ENCODE measurements at places on chromosomes 6 and 20.

GRCh38 chr6:25962149-25963127 lies at the start of gene TRIM38:
Gene TRIM38, plus strand, starts transcription at chr6:25962802. Its CDS starts 3,721 bp downstream, at chr6:25966523.
- DNase-seq, result peak; percentile 74

- DNase-seq, result no peak
Measured at GRCh38 chr6:5507131-5507681, 245.9 kb downstream of the FARS2 start.

DNA sequence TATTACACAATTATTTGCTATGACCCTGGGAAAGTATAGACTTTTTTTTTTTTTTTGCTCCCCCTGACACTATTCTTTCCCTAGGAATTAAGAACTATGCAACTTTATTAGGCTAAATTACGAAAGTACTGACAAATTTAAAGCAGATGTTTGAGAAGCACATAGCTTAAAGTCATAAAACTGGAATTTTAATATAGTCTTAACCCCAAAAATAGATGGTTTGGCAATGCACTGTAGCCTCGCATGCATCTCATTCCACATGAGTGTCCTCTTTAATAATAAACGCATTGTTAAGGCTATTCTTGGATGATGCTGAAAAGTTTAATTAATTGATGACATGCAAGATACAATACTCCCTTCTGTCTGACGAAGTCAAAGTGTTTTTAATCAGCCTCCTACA lies 49.3 kb downstream of the TBC1D7 start:
- no peak for DNase-seq

GRCh38 chr20:51311636-51312479 lies 230.7 kb downstream of the NFATC2 start:
- DNase-seq, result no peak

GRCh38 chr6:138105446-138105845 lies 1.8 kb downstream of the PERP start:
- no peak for DNase-seq

DNA sequence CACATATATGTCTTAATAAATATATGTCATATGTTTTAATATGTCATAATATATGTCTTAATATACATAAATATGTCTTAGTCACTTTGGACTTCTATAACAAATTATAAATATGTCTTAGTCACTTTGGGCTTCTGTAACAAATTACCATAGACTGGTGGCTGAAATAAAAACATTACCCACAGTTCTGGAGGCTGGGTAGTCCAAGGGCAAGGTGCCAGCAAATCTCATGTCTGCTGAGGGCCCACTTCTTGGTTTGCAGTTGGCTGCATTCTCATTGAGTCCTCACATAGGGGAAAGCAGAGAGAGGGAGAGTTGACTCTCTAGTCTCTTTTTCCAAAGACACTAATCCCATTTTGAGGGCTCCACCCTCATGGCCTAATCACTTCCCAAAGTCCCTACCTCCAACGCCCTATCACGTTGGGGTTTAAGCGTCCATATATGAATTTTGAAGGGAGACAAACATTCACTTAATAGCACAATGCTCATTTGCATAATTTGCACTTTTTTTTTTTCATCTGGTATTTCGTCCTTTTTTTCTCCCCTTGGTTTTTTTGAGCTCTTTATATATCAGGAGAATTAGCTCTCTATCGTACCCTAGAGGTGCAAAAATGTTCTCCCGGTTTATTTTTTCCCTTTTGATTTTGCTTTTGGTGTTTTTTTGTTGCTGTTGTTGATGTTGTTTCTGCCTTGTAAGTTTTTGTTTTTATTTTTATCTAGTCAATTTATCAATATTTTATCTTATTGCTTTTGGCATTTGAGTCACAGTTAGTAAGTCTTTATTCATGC lies 266.4 kb downstream of the PLCB1 start:
- no peak for DNase-seq

DNA sequence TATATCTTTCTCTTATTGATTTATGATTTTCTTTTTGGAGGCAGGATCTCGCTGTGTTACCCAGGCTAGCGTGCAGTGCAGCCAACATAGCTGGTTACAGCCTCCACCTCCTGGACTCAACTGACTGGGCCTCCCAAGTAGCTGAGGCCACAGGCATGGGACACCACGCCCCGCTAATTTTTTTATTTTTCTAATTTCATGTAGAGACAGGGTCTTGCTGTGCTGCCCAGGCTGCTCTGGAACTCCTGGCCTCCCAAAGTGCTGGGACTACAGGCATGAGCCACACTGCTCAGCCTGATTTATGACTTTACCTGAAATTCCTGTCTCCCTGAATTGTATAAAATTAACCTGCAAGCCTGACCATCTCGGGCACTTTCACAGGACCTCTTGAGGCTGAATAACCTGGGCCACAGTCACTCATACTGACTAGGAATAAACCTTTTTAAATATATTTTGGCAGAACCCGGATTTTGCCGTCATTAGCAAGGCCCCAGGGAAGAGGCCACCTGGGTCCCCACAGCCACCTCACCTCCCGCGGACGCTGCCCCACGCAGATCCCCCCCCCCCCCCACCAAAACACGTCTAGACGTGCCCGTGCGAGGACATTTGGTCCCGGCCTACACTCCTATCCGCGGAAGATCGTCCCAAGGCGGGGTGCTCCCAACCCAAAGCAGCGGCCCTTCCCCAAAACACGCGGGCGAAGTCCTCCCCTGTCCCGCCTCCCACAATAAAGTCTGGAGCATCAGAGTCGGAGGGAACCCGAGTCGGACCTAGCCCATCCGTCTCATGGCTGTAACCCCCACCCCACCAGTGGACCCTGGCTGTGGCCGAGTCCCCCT lies 902 bp downstream of the ZNF337 start:
- no peak for DNase-seq

DNA sequence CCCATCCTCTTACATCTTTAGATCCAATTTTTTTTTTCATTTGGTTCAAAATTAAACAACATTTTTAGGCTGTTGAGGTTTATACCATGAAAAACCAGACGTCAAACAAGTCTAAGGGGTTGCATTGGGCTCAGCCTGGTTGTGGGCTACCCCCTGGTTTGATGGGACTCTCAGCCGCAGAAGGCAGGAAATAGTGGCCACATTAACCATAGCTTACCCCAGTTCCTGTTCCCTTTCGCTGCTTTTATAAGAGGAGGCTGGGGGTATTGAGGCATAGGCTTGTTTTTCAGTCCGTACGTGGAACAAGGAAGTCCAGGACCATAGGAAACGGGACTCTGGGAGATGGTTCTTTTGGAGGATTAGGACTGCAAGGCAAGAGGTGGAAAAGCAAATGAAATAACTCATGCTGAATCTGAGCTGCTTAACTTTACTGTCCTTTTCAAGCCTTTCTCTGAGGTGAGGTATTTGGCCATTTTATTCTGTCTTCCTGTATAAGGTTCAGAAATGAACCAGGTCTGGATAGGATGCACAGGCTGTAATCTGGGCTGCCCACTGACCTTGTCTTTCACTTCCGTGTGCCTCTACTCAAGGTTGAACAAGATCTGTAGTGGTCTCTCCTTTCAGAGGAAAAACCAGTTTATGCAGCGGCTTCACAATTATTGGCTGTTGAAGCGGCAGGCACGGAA lies 7.7 kb downstream of the BRPF3 start:
- no peak for DNase-seq

- peak; percentile 76 for DNase-seq
Measured at GRCh38 chr6:158703837-158704822, 54.3 kb downstream of the SYTL3 start.

DNA sequence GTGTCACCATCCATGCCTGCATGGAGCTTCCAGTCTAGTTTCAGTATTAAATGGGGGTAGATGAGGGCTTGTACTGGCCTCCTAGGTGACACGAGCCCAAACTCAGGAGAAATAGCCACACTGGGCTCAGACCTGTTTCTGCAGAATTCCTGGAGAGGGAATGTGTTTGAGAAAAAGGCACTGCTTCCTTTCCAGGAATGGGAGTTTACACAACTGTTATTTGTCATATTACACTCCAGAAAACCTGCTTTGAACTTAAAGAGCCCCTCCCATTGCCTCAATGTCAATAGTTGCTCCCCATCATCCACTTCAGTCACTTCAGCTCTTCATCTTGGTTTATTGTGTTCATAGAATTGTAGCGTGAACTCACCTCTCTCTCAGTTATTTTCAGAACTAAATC lies 151.5 kb downstream of the CFAP61 start:
- no peak for DNase-seq

GRCh38 chr20:2932498-2932897 lies 59.2 kb downstream of the PTPRA start:
- DNase-seq, result peak; percentile 55

GRCh38 chr6:54282186-54282585 lies 26.1 kb upstream of the TINAG start:
- no peak for DNase-seq

DNA sequence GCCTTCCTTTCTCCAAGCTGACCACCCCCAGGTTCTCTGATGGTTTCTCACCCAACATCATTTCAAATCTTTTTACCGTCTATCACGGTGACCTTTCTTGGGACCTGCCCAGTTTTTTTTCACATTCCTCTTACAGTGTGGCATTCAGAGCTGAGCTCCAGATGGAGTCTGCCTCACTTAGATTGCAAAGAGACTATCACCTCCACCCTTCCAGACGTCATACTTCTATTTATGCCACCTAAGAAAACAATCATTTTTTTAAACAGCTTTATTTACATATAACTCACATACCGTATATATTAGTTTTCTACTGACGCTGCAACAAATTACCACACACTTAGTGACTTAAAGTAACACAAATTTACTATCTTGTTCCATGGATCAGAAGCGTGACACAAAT lies 32.3 kb upstream of the CTNNBL1 start:
- DNase-seq, result no peak

DNA sequence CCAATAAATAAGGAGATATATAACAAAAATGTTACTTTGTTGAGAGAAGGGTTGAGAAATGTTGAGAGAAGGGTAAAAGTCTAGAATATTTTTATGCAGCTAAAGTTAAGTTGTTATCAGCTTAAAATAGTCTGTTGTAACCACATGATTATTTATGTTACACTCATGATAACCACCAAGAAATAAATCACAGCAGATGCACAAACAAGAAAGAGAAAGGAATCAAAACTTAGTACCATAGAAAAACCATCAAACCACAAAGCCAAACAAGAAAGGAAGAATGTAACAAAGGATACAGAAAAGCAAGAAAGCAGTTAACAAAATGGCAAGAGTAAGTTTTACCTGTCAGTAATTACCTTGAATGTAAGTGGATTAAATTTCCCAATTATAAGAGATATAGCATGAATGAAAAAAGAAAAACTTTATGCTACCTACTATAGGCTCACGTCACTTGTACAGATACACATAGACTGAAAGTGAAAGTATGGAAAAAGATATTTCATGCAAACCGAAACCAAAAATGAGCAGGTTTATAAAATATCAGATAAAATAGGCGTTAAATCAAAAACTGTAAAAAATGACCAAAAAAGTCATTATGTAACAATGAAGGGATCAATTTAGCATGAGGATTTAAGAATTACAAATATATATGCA lies 93.6 kb downstream of the STXBP5 start:
- DNase-seq, result no peak

DNA sequence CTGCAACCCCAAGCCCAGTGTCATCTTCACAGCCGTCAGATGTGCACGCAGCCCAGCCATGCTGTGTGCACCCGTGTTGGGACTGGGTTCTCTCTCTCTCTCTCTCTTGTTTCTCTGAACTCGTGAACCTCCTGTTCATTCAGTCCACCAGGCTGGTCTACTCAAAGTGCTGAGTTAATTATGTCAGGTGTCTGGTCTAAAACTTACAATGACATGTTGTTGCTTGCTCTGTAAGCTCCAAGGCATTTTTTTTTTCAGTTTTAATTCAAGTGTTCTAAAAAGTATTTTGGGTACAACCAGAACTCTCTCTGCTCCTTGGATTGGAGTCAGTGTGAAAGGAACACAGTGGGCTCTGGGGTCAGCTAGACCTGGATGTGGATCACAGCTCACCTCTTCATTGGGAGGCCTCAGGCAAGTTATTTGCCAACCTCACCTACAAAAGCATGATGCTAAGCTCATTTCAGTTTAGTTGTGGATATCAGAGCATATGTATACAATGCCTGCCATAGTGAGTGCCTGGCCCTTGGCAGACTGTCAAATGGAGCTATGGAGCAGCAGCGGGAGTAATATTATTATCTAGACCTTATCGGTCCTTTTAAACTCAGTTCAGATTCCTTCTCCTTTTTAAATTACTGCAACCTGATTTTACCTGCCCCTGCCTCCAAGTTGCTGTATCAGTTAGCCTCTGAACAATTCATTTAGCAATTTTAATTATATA lies 59.5 kb downstream of the PLEKHG1 start:
- no peak for DNase-seq

DNA sequence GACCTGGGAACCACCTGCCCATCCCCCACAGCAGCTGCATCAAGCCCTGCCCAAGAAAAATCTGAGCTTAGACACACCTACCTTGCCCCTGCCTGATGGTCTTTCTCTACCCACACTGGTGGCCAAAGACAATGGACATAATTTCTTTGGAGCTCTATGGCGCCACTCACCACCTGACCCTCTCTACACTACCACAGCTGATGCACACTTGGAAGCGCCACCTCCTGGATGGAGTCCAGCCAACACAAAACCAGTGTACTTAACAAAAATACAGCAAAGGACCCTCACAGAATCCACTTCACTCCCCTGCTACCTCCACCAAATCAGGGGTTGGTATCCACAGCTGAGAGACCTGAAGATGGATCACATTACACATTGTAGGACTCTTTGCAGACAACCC lies 39.7 kb upstream of the CLVS2 start:
- DNase-seq, result no peak

Measured in Ammon's horn (tissue), 1 donor.